CD4-positive, CD25-positive, alpha-beta regulatory T cell (primary cell): ENCODE measurements at places on chromosomes 7 and 10.

DNA sequence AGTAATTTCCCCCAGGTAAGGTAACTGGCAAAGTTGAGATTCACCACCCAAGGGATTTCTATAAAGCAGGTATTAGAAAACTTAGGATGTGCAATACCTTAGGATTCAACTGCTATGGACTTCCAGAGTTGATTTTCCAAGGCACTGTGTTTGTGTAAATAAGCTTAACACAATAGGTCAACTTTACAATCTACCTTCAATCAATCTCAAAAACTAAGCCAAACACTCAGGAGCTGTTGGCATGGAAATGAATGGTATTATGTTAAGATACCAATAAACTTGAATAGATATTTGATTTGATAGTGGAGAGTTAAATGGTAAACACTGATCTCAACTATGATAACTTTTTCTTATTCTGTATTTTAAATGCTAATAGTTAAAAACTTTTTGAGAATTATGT, 762 bp upstream of the SEMA3E start:
- no peak for DNase-seq

DNA sequence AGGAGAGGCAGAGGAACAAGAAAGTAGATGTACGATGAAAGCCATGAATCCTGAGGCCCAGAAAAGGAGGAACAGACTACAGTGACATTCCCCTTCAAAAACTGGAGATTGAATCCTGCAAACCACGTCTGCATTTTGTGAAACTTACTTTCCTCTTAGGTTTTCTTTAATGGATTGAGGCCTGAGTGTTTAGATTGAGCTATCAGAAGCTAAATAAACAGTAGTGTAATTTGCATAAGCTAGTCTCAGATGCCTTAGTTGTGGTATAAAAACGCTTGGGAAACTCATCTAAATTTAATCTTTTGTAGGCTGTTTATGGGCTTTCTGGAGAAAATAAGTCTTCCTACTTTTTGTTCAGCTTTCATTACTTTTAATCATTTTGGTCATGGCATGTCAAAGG, 94.8 kb upstream of the HDAC9 start:
- DNase-seq = no peak

GRCh38 chr10:1345368-1345767, 289.2 kb downstream of the WDR37 start:
- DNase-seq = no peak

GRCh38 chr10:88911116-88911515, 31.1 kb downstream of the STAMBPL1 start:
- DNase-seq = no peak

- DNase-seq = no peak
These were observed 50.5 kb upstream of the FOXP2 start for GRCh38 chr7:114364151-114364550.

GRCh38 chr10:71614946-71615345, 104.6 kb downstream of the C10orf105 start:
- DNase-seq = no peak

DNA sequence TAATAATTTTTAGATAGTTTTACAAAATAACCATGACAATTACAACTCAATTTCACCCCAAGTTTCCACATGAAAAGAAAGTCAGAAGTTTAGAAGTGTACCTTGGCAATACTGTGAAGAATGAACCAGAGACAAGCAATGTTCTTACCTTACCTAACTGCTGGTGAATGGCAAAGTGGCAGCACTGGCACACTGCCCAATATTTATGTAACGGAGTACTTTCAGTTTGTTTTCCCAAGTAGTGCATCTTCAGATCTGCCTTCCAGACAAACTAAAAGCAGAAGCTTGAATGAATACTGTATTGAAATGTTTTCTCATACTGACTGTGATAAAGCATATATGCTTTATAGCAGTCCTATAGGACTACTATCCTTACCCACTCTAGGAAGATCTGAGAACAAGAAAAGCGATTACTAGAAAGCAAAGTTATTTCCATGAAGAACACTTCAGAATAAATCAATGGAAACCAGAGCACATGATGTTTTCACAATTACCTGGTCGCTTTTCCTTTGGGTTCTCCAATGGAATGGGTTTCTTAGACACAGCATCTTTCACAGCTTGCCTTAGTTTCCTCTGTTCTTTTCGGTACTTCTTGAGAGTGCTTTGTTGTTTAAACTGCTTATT, 1.5 kb downstream of the NOC3L start:
- peak; percentile 30 for DNase-seq

GRCh38 chr7:112692333-112692732, 97.9 kb downstream of the TMEM168 start:
- no peak for DNase-seq

DNA sequence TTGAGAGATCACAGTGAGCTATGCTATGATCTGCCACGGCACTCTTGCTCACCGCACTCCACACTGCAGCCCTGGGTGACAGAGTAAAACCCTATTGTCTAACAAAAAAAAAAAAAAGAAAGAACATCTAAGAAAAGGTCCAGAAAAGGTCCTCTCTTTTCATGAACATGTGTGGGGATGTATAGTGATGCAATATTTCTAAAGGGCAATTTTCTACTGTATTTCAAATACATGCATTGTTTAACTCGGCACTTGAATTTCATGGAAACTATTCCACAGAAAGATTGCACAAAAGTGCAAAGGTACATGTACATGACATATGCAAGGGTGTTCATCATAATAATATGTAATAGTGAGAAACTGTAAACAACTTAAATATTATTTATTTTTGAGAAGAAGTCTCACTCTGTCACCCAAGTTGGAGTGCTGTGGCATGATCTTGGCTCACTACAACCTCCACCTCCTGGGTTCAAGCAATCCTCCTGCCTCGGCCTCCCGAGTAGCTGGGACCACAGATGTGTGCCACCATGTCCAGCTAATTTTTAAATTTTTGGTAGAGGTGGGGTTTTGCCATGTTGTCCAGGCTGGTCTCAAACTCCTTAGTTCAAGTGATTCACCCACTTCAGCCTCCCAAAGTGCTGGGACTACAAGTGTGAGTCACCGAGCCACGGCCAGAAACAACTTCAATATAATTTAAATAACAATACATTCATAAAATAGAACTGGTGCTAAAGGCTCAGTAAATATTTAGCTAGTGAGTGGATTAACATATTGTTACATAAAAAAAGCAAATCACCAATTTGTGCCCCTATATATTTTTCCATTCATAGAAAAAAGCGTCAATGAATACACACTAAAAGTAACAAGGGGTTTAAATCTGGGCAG, 1.3 kb upstream of the PPRC1 start:
- DNase-seq = no peak

DNA sequence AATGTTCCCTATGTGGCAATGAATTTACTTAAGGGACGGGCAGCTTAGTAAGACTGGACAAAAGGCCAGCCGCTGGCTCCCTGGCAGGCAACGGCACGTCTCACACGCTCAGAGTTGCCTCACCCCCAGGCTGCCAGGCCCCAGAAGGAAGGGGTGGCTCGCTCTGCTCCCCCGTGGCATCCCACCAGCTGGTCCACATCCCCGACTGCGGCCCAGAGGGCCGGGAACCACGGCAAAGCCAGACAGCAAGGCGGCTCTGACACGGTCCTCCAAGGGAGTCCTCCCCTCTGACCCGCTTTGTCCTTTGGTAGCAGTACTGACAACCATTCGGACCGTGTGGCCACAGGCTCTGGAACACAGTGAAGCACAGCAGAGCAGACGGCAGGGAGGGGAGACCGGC, 34.1 kb downstream of the NUDT1 start:
- no peak for DNase-seq

- no peak for DNase-seq
These were observed 109.2 kb downstream of the TRIL start for GRCh38 chr7:28848906-28849305.

- DNase-seq = no peak
These were observed 185.1 kb upstream of the KLF6 start for GRCh38 chr10:3969876-3970666.
